ENCODE measurements at places on chromosomes 7 and 10.

DNA sequence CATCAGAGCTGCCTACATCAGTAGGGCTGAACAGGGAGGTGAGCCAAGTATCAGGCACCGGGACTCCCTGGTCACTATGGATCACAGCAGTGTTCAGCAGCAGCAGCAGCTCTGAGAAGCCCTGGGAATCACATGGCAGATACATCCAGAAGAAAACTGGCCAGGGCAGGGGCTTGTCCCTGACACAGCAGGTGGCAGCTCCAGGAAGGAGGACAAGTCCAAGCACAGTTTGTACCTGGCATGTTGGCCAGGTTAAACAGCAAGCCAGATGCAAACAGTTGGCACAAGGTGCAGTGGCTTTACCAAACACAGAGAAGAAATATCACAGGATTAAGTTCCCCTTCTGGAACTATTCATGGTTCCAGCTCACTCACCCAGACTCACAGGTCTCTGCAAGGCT, 139.4 kb downstream of the KCNMA1 start:
- no peak for DNase-seq

- DNase-seq: no peak
Measured at GRCh38 chr7:137936509-137937201, 65.2 kb downstream of the CREB3L2 start.

DNA sequence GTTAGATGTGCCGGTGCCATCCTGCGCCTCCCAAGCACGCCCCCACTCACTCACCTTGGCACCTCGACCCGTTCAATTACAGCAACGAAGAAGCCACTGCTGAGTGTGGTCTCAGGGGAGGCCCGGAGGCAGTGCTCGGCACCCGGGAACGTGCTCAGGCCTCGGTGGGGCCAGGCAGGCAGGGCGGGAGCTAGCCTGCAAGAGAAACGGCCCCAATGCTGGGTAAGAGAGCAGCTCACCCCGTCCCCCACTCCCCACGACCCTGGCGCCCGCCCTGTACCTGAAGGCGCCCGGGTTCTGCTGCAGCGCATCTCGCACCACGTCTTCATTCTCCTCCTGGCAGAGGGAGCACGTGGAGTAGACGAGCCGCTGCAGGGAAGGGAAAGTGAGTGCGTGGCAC, 5.1 kb downstream of the NSUN5 start:
- DNase-seq: no peak

- DNase-seq: no peak
Measured at GRCh38 chr10:11002916-11003315, 14.8 kb upstream of the CELF2 start.
